Activated T-cell treated with anti-CD3 and anti-CD28 coated beads for 24 hours (primary cell): ENCODE measurements at places on chromosomes 7 and 10.

- DNase-seq, result no peak
These were observed 105.0 kb upstream of the KLF6 start for GRCh38 chr10:3889961-3890522.

- DNase-seq, result no peak
These were observed 4.1 kb upstream of the RELN start for GRCh38 chr7:103993551-103993950.

DNA sequence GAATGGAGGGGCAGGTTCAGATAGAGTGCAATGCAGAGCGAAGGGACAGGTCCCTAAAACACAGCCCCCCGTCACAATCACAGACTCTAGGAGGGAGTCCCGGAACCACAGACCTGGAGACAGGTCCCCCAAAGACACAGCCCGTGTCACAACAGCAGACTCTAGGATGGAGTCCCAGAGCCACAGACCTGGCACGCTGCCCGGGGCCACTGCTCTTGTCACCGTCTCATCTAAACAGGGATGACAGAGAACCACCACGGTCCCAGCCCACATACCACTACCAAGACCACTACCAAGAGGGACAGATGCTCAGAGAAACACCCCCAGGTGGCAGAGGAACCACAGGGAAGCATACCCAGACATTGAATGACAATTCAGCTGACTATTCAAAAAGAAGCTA, 183.9 kb downstream of the TCERG1L start:
- DNase-seq, result no peak

- DNase-seq, result peak; percentile 33
These were observed 139.2 kb downstream of the ETV1 start for GRCh38 chr7:13850185-13850752.

DNA sequence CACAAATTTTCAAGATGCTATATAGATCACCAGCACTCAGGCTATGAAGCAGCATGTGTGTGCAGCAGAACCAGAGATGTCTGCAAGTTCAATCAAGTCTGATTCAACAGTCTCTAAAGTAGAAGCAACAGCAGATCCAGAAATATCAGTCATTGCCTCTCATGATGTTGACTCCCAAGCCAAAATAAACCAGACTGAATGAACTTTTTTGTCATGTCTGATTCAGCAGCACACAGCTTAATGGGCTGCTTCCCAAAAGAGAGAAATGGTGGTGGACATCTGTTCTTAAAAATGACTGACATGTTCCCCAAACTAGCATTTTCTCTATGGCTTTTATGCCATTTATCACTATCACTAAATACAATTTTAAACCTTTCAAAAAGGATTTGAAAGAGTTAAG, 53.8 kb downstream of the TMEM26 start:
- no peak for DNase-seq

DNA sequence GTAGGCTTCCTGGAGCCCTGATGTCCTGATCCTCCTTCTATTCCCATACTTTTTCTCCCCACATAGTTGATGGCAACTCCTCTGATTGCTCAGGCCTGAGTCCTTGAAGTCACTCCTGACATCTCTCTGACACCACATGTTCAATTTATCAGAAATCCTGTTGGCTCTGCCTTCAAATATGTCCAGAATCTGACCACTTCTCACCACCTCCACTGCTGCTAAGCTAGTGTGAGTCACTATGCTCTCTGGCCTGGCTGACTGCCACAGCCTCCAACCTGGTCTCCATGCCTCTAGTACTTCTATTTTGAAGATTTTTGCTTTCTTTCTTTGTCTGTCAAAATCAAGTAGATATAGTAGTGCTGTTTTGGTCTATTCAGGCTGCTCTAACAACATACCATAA, 53.0 kb downstream of the TMEM229A start:
- no peak for DNase-seq

- no peak for DNase-seq
These were observed 85.6 kb upstream of the FGFR2 start for GRCh38 chr10:121683816-121684215.

DNA sequence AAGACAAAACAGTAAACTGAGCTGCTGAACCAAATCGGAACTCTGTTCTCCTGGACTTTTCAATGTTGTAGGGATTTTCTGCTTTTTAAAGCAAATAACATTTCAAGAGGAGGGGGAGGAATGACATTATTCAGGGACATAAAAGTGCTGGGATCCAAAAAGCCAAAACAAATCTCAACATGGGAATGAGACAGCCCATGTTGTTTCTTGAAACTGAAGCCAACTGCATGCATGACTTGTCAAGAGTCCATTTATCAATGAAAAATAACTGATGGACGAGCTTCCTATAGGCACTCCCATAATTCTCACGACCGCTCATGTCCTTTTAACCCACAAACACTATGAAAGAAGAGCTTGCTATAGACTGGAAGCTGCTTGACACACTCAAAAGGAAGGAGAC, 27.8 kb downstream of the FAM53B start:
- no peak for DNase-seq

DNA sequence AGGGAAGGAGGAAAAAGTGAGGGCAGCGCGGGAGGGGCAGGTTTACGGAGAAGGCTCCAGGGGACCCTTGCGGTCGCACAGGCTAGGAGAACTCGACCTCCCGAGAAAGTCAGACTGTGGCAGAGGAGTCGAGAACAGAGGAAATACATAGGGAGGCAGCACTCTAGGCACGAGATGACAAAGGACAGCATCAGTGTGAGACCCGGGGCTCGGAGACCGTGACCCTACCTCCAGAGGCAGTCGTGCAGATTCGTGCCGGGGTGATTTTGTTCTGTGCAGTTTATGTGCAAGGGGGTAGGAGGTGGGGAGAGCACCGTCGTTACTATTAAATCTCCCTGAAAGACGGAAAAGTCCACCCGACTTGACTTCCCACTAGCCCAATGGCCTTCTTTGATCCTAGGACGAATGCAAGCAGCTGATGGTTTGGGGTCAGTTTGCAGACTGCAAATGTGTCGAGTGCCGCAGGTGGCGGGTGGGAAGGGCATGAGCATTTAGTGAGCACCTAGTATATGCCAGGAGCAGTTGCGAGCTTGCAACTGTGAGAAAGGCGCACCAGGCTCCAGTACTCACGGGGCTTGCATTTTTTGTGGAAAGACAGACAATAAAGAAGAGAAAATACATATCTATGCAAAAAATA, 674 bp upstream of the OSBPL3 start:
- no peak for DNase-seq

DNA sequence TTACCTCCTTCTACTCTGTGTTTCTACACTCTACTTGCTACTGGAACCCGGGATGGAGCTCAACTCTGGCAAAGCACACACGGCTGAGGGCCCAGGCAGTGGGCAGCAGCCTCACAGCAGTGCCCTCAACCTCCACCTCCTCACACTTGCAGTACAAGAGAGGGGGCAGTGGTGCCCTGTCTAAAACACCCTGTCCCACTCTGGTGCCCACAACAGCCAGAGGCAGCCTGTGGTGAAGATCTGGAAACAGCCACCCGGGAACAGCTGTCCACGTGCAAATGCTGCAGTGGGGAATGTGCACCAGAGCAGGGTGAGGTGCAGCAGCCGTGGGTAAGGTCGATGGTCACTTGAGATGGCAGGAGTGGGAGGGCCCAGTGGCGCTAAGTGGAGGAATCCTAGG, 13.7 kb downstream of the MAT1A start:
- DNase-seq, result no peak
